ENCODE measurements at places on chromosomes 7 and 10.

DNA sequence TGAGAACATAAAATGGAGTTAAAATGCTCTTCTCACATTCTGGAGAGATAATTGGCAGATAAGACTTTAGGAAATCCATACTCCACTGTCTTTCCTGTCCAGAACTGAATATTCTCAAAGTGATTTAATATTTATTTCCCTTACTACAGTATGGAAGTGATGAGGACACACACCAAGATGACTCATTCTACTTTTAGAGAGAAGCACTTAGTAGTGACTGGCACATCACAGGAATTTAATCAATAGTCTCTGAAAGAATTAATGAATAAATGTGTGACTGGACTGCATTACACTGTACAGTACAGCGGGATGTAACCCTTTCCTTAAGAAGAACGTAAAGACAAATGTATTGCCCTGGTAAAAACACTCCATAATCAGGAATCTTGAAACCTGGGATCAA is 116.7 kb downstream of the SEMA3E start:
- DNase-seq, result no peak

DNA sequence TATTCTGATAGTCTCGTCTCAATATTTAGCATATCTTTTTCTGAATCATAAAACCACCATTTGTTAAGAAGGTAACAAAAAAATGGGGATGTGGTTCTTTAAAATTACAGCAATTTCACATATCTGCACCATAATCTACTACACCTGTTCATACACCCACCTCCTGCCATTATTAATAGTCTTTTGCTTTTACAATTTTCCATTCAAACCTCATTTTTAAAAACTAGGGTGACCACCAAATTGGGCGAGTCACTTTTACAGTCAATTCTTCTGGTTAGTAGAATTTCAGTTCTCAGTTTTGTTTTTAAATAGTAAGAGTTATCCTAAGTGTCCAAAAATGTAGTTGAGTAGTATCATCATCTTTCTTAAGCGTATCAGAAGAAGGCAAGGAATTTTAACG is 48.4 kb upstream of the GSAP start:
- no peak for DNase-seq

GRCh38 chr7:47846138-47846836 is 102.0 kb downstream of the PKD1L1 start:
- DNase-seq, result no peak

DNA sequence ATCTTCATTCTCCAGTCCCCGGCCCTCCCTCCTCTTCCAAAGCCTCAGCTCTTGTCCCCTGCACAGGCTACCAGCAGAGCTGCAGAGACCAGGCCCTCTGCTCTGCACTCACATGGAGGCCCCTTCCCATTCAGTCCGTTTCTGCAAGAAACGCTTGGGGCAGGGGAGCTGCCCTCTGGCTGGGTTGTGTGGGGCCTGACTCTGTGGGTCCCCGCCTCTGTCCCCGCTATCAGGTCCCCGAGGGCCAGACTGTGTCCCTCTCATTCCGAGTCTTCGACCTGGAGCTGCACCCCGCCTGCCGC is 1.5 kb downstream of the PCOLCE start:
- DNase-seq, result no peak

DNA sequence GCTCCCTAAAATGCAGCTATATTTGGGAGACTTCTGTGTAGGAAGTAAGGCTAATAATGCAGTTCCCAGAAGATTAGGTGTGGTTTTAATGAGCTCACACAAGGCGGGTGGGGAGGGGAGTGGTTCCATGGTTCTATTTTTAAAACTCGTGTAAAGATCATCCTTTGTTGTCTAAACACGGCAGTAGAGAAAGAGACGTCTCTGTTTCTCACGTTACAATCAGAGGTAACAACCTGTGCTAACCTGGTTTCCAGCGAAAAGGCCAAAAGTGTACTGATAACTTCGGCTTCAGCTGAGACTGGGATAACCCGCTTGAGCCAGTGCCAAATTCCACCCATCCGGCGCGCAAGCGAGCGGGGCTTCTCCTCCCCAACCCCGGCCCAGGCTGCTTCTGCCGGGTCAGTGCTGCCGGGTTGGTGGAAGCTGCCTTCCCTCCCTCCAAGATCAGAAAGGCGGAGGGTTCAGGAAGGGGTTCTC is 2.5 kb upstream of the MAP3K8 start:
- no peak for DNase-seq

- DNase-seq, result no peak
Measured at GRCh38 chr7:18153183-18153748, 125.6 kb upstream of the PRPS1L1 start.

- DNase-seq, result no peak
Measured at GRCh38 chr7:25719190-25719896, 432.7 kb upstream of the NFE2L3 start.

DNA sequence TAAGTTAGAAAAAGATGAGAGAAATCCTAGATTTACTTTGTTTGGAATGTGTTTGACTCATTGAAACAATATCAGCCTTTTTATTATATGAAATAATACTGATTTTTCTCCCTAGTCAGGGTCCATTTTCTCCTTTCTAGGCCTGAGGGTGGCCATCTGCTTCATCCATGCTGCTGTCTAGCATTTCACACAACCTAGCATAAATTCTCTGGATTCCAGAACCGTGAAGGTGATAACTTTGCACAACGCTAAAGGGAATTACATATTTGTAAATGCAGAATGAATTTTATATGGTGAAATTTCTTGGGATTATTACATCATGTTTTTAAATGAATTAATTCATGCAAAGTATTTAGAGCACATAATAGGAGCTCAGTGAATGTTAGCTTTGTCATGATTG is 505.1 kb downstream of the INHBA start:
- DNase-seq, result no peak

DNA sequence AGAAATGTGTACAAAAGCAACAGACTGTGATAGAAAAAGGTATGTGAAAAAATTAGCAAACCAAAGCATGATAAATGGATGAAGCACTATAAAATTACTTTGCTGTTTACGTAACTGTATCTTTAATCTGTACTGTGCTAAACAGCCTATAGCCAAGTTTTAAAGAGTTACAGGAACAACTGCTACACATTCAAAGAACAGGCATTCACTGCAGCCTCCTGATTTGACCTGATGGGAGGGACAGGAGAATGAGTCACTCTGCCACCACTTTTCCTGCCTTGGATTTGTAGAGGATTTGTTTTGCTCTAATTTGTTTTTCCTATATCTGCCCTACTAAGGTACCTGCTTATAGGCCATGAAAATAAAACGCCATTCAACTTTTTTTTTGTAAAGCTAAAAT is 116.1 kb downstream of the FANK1 start:
- no peak for DNase-seq

DNA sequence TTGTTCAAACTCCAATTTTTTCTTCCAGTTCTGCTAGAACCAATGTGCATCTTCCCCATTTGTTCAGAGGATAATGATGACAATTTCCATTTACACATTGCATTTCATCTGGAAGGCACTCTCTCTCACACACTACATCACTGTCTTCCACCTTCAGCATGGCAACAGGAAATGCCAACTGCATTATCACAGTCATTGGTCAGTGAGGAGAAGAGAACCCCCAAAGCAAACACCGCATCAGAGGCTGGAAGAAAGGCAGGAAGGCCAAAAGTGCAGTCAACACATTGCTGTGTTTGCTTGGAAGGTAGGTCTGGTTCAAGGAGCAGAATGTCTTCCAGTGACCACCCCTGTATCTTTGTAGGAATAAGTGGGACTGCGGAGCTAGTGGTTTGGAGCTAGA is 192.2 kb upstream of the RHOBTB1 start:
- no peak for DNase-seq

- no peak for DNase-seq
Measured at GRCh38 chr7:22393913-22394729, 37.2 kb upstream of the RAPGEF5 start.

DNA sequence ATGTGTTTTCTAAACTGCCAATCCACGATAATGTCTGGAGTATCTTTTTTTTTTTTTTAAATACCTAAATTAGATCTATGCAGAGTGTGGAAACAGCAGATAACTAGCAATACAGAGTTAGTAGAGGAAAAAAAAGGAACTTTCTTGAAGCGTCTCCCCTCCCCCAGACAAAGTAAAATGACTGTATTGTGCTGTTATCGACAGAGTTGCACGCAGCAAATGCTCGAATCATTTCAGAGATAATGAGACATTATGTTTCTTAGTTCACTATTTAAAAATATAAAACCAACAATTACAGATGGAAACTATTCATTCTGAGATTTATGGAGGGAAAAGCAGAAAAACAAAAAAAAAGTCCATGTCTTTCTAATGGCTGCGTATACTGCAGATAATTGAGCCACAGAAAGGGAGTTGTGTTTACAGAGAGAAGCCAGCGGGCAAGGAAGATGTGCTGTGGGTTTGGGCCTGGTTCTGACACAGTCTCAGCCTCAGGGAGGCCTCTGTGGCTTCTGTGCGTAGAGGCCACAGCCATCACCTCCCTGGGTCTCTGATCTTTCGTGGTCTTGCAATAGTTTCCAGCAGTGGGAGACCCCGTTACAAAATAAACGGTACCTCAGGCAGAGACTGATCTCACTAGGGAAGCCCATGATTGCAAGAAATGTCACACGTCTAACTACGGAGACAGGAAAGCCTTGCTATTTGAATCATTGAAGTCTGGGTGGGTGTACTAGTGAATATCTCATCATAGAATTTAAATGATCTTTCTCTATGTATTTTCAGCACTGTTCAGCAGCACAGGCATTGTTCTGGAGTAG is 19.1 kb upstream of the KLF6 start:
- peak; percentile 64 for DNase-seq

GRCh38 chr10:74620626-74621025 is 205.8 kb upstream of the KAT6B start:
- no peak for DNase-seq

- DNase-seq, result no peak
Measured at GRCh38 chr7:7242899-7243298, 60.6 kb downstream of the C1GALT1 start.

- DNase-seq, result no peak
Measured at GRCh38 chr7:45039106-45039505, 39.1 kb downstream of the CCM2 start.

DNA sequence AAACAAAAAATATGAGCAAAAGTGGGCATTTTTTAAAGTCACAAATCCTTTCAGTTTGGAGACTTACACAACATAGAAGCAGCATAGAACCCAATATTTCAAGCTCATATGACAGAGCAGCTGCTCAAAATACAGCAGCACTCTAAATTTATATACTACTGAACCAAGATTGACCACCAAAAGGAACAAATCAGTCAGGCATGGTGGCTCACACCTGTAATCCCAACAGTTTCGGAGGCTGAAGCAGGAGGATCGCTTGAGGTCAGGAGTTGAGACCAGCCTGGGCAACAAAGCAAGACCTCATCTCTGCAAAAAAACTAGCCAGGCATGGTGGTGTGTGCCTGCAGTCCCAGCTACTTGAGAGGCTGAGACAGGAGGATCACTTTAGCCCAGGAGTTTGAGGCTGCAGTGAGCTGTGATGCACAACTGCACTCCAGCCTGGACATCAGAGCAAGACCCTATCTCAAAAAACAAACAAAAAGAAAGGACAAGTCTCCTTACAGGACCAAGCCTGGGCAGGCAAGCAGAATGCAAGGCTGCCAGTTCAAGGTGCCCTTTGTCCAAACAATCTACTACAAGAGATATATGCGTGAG is 40.0 kb downstream of the PARD3 start:
- no peak for DNase-seq

DNA sequence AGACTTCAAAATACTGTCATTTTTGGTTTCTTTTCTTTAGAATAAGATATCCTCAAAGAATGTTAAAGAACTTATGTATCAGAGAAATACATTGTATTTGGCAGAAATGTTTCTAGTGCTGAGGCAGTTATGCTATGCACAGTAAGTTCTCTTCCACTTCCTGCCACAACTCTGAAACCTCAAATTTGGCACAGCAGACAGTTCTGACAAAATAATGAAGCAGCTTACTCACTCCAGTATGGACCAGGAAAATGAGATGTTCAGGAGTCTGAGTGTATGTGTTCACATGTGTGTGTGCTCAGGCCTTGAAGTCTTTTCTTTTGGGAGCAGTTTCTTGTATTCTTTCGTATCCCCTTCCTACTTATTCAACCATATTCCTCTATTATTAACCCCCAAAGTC is 197.0 kb upstream of the AGK start:
- no peak for DNase-seq

GRCh38 chr10:104614245-104614831 is 26.8 kb upstream of the SORCS3 start:
- no peak for DNase-seq

DNA sequence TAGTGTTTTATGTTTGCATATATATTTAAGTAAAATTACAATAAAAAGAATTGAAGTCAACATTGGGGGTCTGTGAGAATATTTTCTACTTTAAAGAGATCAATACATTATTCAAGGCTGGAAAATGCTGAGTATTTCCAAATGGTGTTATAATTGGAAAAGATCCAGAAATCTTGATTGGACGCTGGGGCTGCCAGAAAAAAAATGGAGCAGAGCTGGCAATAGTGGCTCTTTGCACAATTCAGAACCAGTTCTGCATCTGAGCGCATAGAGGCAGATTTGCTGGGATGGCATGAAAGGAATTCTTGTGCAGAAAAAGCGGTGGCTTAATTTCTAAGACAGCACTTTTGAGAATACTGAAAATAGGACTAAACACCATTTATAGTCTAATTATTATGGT is 10.8 kb upstream of the VWC2 start:
- DNase-seq, result no peak

- no peak for DNase-seq
Measured at GRCh38 chr7:114539575-114539974, 125.0 kb downstream of the FOXP2 start.

GRCh38 chr7:158829021-158829341 is 328 bp downstream of the ESYT2 start:
- peak; percentile 86 for DNase-seq

GRCh38 chr10:11403116-11403515 is 208.3 kb downstream of the USP6NL start:
- DNase-seq, result peak; percentile 64

GRCh38 chr7:131540491-131541162 is 15.8 kb downstream of the PODXL start:
- DNase-seq, result no peak

DNA sequence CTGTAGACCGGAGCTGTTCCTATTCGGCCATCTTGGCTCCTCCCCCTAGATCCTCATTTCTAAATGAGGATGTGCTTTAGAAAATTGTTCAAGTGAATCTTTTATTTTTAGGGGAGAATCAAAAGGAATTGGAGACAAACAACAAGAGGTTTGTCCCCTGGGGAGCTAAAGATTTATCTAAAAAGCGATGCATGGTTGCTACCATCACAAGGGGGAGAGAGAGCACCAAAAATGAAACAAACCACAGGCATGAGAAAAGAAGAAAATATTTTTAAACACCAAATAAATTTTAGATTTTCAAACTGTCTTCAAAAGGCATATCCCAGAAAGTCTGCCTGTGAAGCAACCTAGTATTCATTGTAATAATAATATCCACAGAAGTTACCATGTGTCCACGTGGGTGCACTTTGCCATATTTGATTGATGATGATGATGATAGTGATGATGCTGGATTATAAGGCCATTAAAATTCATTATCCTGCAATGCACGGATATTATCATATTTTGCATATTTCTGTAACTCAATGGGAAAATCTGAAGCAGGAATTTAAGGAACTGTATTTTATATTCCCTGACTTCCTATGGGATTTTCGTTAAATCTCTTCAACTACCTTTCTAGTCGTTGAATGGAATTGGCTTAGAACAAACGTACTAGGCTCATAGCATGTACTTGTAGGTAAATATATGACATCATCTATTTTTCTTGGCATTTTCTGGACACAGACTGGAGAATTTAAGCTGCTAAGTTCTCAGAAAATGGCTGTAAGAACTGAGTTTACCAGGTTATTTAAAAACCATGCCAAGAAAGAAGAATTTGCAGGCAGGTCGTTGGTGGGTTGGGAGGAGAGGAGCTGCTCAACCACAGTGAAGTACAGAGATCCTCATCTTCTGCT is 171.6 kb downstream of the WDR37 start:
- DNase-seq, result no peak

GRCh38 chr7:5350600-5351385 is 68.0 kb downstream of the SLC29A4 start:
- no peak for DNase-seq
